ENCODE measurements at places on chromosomes 6 and 20. TPM values are rescaled to one million over a fixed set of nuclear protein-coding genes. Genes with fewer than 3 reads are reported as not detected.

Gene FGD2
- total RNA-seq, result 24.6 TPM

Gene SLC17A2
- total RNA-seq, result not detected

Gene ISM1
- 98.4 TPM for total RNA-seq

Gene COL11A2
- 2.8 TPM for total RNA-seq

Gene IPCEF1
- 62.6 TPM for total RNA-seq

Gene SIRPD
- total RNA-seq, result not detected

Gene DXO
- 32.0 TPM for total RNA-seq

Gene NOTCH4
- 37.9 TPM for total RNA-seq

Gene TGM3
- not detected for total RNA-seq

Gene OR2B6
- not detected for total RNA-seq

Gene GFRA4
- total RNA-seq, result 3.0 TPM
